Stimulated activated CD8-positive, alpha-beta memory T cell treated with anti-CD3 and anti-CD28 coated beads, Interleukin-15, amount 100 ng/mL, for 4 hours (primary cell): ENCODE measurements at places on chromosomes 13 and 19.

- no peak for DNase-seq
Observed at GRCh38 chr19:35757231-35757748, 461 bp upstream of the HSPB6 start.

- DNase-seq, result no peak
Observed at GRCh38 chr13:71316792-71317363, 550.1 kb downstream of the DACH1 start.

DNA sequence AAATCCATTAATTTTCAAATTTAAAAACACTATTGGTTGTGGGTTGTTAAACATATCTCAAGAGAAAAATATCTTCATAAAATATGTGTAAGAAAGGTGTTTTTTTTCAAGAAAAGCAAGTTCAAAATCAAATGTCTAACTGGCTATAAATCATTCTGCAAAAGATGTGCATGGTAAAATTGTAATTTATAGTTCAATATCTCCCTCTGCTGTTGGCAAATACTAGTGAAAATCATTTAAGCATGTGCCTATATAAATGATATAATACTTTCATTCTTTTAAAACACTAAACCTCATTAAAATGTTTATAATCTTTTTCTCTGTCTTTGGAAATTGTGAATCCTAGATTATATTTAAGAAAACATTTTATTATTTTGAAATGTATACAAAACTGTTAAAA, 17.2 kb upstream of the SLITRK6 start:
- no peak for DNase-seq

DNA sequence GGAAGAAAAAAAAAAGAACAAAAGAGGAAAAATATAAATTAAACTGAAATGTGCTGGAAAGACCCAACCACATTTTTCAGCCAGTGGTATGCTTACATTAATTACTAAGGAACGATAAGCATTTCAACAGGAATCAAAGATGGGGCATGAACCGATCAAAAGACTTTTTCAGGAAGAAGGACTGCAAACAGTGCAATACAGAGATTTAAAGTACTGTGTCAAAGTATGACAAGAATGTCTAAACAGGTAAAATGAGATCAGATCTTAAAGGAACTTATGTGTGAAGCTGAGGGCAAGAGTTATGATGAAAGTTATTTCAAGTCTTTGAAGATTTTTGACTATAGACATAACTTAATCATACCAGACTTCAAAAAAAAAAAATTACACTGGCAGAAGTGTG, 1761.8 kb downstream of the SLITRK5 start:
- DNase-seq, result no peak

DNA sequence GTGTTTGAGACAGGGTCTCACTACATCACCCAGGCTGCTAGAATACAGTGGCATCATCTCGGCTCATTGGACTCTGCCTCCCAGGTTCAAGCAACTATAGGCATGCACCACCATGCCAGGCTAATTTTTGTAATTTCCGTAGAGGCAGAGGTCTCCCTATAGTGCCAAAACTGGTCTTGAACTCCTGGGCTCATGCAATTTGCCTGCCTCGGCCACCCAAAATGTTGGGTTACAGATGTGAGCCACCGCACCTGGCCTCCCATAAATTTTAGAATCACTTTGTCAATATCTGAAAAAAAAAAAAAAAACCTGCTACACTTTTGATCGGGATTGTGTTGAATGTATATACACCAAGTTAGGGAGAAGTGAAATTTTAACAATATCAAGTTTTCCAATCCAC, 11.9 kb upstream of the PLEKHF1 start:
- no peak for DNase-seq

DNA sequence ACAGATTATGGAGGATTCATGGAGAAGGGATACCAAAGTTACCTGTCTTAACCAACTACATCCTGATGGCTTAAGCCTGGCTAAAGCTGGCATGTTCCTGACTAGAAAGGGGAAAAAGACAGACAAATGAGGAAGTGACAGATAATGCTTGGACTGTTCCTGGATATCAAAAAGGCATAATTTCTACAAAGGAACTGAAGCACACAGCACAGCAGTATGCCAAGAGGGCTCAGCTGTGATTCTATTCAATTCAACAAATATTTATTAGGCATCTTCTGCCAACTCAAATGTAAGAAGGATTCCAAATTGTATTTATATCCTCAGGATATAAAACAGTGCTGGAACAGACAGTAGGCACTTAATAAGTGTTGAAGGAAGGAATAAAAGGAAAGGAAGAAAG, 59.5 kb downstream of the KLF12 start:
- no peak for DNase-seq

DNA sequence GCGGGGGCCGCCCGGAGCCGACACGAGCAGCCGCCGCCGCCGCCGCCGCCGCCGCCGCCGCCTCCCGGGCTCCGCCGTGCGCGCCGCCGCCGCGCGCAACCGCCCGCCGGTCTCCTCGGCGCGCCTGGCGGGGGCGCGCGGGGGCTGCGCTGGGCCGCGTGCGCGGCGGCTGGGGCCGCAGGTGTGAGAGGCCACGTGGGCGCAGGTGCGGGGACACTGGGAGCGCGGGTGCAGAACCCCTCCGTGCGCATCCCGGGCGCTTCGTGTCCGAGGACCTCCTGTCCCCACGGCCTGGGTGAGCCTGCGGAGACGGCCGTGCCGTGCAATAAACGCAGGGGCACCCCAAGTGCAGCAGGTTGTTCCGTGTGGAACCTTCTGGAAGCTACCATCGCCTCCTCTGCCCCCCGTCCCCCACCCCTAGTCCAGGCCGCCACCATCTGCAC, at the start of gene LINGO3:
LINGO3 (minus strand) TSS at position 41 of the 443 bp plus-strand sequence. CDS start 16,378 bp downstream, outside the sequence.
- no peak for DNase-seq

GRCh38 chr19:49297403-49297802, 27.6 kb downstream of the SLC6A16 start:
- DNase-seq, result no peak

DNA sequence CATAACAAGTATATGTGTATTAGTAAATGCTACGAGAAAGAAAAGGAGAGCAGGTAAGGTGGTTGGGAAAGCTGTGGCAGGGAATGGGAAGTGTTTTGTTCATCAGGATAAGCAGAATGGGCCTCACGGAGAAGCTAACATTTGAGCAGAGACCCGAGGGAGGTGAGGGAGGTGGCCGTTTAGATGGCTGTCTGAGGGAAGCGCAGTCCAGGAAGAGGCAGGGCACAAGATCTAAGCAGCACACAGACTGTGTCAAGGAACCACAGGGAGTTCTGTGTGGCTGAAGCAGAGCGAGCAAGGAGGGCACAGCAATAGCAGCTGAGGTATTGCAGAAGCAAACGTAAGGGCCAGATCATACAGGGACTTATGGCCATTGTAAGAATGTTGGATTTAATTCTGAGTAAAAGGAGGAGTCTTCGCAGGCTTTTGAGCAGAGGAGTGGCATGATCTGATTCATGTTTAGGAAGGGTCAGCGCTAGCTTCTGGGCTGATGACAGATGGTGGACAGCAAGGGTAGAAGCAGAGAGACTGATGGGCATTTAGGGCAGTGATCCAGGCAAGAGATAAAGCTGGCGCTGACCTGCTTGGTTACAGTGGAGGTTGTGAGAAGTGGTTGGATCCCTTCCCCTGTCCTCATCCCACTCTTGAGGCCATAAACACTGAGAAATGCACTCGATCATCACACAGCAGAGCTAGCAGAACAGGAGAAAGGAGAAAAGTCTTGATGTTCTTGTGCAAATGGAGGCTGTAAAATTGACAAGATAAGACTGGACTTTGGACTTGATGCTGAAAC, 199.9 kb downstream of the LACC1 start:
- no peak for DNase-seq

DNA sequence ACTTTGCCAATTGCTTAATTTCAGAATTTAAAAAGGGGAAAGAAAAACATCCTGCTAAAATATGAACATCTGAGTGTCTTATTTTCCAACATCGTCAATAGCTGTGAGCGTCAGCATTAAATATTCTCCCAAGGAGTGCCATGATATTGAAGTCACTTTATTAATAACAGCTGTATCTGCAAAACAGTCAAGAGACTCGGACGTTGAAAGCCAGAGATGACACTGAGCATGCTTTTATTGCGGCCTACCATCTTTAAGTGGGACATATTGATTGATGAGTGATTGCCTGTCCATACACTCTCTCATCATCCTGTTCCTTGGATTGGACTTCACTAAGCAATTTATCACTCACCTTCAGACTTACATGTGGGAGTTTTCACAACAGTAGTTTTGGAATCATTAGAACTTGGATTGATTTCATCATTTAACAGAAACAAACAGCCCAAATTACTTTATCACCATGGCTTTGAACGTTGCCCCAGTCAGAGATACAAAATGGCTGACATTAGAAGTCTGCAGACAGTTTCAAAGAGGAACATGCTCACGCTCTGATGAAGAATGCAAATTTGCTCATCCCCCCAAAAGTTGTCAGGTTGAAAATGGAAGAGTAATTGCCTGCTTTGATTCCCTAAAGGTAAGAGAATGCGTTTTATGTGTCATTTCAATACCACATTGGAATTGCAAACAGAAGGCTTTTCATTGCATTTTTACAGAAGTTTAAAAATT, 53.8 kb downstream of the MBNL2 start:
- no peak for DNase-seq

- DNase-seq, result no peak
Observed at GRCh38 chr13:48679941-48680680, 26.4 kb downstream of the CYSLTR2 start.

DNA sequence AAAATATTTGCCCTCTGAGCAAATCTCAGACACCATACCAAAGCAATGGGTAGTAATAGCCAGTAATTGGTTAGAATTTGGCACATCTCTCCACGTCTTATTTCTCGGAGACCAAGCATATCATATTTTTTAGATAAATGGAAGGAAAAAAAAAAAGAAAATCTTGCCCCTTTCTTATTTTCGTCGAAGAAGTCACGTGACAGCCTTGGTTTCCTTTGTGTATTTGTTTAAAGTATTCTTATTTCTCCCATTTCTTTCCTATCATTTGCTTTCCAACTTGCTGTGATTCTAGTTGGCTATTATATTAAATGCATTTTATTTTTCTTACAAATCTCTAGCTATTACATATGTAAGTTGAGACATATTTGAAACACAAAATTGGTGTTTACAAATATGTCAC, 2155.9 kb downstream of the PCDH9 start:
- DNase-seq, result no peak

DNA sequence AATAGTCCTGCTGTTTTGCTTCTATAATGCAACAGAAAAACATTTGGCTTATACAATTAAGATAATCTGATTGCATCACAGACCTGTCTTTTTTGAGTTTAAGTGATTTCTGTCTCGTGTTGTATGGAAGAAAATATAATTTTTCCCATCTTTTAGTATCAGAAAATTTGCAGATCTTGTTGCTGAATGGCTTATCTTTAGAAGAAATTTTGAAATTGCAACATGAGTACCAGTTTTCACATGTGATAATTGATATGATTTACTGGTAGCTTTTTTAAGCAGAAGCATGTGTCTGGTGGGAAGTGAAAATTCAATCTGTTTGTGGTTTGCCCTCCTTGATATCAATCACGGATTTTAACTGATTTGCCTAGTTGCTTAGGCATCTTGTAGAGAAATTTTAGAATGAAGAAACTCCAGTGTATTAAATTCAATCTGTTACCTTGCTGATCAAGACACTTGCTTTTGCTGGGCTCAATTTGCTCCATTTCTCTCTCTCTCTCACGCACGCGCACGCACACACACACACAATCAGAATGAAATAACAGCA, 89.8 kb upstream of the MYCBP2 start:
- no peak for DNase-seq

GRCh38 chr13:75445717-75446499, 36.1 kb downstream of the TBC1D4 start:
- DNase-seq, result no peak

- no peak for DNase-seq
Observed at GRCh38 chr19:39677961-39678889, 22.5 kb downstream of the LGALS16 start.

GRCh38 chr13:77062097-77062496, 35.1 kb upstream of the FBXL3 start:
- no peak for DNase-seq
